Keratinocyte (primary cell): ENCODE measurements at places on chromosomes 4 and X. TPM values are rescaled to one million over a fixed set of nuclear protein-coding genes. Genes with fewer than 3 reads are reported as not detected.

DNA sequence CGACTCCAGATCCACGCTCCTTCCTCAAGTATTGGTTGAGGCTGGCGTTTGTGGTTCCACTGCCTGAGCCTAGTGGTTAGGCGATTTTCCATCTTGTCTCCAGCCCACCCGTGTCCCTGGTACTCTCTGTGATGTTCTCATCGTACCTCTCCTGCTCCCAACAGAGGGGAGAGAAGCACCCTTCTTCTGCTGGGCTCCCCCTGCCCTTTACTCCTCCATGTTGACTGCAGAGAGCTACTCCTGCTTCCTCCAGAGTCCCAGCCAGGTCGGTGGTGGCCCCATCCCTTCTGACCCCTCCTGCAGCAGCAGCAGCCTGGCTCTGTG lies 164.0 kb upstream of the BCOR start:
- no peaks in the 10 kb centered on the region for H3K4me1 ChIP-seq
- no peaks in the 10 kb centered on the region for H3K27me3 ChIP-seq
- no peak for DNase-seq

- no peaks in the 10 kb centered on the region for H3K27me3 ChIP-seq
- DNase-seq: no peak
- no peak overlapping the region for H3K4me3 ChIP-seq
- no peak overlapping the region for H3K27ac ChIP-seq
- H3K36me3 ChIP-seq: peaks cover 3% of the 10 kb centered on the region
These were observed 6.7 kb downstream of the CD99 start for GRCh38 chrX:2697741-2698299.

The TRPC3 gene
- polyA plus RNA-seq: 0.02 TPM in 1 of 3 replicates, not detected in the others

GRCh38 chr4:83810428-83810827 lies 274.5 kb downstream of the GPAT3 start:
- DNase-seq: no peak
- H3K27ac ChIP-seq: no peak overlapping the region
- no peak overlapping the region for H3K4me3 ChIP-seq
- H3K4me1 ChIP-seq: no peaks in the 10 kb centered on the region
- H3K36me3 ChIP-seq: no peaks in the 10 kb centered on the region

DNA sequence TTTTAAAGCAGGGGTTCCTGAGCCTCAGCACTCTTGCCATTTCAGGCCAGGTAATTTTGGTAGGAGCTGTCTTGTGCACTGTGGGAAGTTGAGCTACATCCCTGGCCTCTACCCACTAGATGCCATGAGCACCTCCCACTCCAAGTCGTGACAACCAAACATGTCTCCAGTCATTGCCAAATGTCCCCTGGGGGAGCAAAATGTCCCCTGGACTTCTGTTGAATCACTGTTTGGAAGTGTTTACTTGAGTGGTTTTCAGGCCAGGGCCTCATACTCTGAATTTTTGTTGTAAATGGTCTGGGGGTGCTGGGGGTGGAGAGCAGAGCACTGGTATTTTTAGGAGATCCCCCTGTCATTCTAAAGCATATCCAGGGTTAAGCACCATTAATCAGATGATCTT lies 3.2 kb downstream of the PDK3 start:
- no peak for DNase-seq
- H3K36me3 ChIP-seq: no peaks in the 10 kb centered on the region
- H3K27ac ChIP-seq: no peak overlapping the region

- peak; percentile 55 for DNase-seq
- no peaks in the 10 kb centered on the region for H3K27me3 ChIP-seq
- peaks cover 11% of the 10 kb centered on the region for H3K4me1 ChIP-seq
These were observed 333.8 kb downstream of the DMD start for GRCh38 chrX:32877592-32877991.
